ENCODE measurements at places on chromosomes 6 and 20. TPM values are rescaled to one million over a fixed set of nuclear protein-coding genes. Genes with fewer than 3 reads are reported as not detected.
A peak's percentile ranks its signal among the peaks of the same experiment; 100 is the strongest.

Gene PSORS1C2
- total RNA-seq: not detected

Gene FAM83C
- total RNA-seq: not detected

Gene SLC32A1
- total RNA-seq: 27.5 TPM

Gene MCHR2
- 11.5 TPM for total RNA-seq

GRCh38 chr6:159654483-159655098 lies 38.5 kb downstream of the SOD2 start:
- no peak for DNase-seq

DNA sequence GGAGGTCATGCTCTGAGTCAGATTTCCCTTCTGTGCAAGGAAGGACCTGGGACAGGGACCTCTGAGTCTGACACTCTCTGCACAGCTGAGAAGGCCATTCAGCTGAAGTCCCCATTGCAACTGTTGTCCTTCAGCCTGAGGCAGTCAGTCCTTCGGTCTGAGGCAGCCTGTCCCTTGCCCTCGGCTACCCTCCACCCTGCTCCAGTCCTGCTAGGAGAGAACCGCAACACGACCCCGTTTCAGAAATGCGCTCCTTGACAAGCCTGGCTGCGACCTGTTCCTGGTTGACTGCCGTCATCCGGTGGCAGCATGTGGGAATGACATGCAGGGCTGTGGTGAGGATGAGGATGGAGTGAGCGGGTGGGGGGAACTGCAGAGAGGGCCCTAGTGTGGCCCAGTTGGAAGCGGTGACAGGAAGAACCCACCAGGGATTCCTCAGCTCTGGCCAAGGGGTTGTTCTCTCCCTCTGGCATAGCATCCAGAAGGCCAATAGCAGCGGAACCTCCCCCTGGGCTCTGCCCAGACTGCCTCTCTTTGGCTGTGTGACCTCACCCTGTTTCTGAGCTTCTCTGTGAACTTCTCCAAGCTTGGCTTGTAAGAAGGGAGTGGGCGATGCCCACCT lies 40.3 kb upstream of the ANGPT4 start:
- peak; percentile 50 for DNase-seq

GRCh38 chr20:17678295-17678694 lies 3.7 kb downstream of the RRBP1 start:
- no peak for DNase-seq

- DNase-seq: no peak
Measured at GRCh38 chr20:44637522-44638372, 13.8 kb downstream of the ADA start.

DNA sequence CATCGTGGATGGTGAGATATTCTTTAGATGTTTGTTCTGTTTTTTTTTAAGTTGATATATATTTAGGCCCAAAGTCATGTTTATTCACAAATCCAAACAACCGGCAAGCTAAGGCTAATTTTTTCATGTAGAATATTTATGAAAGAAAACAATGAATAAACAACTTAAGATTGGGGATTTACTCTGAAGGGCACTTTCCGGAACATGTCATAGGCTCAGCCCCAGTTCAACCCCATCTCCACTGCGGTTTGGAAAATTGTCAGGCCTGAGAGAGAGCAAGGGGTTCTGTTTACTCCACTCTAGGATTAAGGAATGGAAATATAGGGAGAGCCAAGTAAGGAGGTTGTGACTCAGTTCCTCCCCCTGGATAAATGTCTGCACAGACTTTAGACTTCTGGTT lies 18.3 kb downstream of the RPS6KA2 start:
- DNase-seq: no peak

- no peak for DNase-seq
Measured at GRCh38 chr20:36407199-36407733, 101.1 kb downstream of the DLGAP4 start.

GRCh38 chr6:137827977-137828810 lies 38.9 kb upstream of the TNFAIP3 start:
- DNase-seq: no peak

DNA sequence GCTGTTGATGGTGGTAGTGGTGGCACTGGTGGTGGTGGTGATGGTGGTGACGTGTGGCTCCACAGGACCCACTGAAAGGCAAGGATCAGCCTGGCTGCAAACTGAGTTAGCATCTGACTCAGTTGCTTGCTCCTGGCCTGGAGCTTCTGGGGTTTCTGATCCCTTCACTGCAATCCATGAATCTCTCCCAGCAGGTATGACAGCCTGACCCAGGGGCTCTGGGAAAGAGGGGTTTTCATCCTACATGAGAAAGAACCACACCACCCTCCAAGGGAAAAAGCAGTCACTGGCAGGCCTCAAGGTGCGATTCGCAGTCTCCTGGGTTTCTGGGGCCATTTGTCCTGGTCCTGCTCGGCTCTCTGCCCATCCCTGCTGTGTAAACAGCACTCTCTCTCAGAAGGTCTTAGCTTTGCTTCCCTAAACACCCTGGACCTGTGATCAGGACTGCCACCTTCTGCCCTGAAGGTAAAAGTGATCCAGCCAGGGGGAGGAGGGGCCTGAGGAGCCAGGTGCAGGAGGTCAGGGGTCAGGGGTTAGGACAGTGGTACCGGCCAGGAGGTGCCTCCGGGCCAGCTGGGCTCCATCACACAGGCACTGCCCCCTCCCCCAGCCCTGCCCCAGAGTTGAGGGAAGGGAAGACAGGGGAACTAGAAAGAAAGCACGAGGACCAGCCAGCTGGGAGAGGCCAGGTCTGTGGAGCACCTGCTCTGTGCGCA lies 152.0 kb downstream of the BMP7 start:
- DNase-seq: no peak

- DNase-seq: no peak
Measured at GRCh38 chr6:87199787-87200186, 44.4 kb downstream of the ZNF292 start.

DNA sequence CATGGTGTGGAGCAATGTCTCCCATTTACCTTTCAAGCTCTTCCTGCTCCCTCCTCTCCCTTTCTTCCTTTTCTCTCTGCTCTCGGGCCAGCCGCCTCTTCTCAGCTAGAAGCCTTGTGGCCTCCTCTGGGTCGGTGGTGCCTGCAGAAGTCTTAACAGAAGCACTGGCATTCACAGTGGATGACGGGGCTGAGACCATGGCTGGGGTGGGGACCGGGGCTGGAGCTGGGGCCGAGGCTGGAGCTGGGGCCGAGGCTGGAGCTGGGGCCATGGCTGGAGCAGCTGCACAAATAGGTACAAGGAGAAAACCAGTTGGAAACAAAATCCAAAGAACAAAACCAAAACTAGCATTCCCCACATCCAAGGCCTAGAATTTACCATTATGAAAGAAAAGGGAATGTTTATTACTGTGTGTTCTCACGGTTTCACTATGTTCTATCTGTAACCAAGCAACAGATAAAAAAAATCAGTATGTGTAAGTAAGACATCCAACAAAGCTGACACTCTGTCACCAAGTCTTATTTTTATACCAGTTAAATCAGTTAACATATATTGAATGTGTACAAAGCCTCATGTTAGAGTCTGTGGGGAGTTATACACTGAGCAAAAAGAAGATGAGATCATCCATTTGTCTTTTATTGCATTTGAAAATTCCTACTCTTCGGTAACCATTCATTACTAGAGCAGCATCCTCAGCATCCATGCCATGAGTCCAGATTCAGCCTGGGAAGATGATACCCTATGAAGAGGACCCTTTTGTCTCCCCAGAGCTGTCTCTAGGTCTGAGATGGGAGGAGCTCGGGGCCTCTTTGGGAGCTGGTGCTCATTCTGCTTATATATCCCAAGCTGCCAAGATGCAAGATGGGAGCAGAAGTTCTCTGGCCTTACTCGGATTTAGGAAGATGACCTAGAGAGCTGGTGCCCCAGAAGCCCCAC lies 73.0 kb upstream of the BCLAF1 start:
- no peak for DNase-seq
